ENCODE measurements at places on chromosomes 7 and 10.

DNA sequence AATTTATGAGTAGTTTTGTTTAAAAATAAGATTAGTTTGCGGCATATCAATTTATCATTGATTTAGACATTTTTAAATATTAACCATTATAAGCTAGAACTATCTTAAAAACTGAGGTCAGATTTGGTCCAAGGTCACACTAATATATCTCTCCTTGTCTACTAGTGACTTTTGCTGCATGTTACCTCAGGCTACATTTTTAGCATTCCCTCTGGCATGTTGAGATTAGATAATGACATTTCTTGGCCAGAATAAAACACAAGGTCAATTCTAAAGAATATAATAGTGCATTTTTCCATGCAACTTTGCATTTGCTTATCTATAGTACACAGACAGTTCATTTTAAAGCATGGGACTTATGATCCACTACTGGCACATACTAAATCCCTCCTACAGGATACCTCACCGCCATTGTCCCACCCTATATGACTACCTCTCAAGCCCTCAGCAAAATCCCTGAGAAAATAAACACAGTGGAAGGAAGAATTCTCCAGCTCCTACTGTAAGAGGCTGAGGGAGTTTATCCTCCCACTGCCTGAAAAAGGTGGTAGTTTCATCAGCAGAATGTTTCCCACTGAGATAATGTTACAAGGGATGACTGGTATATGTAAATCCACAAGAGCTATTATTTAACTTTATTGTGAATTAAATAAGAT lies 816.4 kb downstream of the GRM8 start:
- no peak for DNase-seq

- DNase-seq = no peak
Observed at GRCh38 chr10:129219364-129219763, 247.7 kb upstream of the MGMT start.

- no peak for DNase-seq
Observed at GRCh38 chr10:93872375-93873158, 21.2 kb upstream of the SLC35G1 start.

DNA sequence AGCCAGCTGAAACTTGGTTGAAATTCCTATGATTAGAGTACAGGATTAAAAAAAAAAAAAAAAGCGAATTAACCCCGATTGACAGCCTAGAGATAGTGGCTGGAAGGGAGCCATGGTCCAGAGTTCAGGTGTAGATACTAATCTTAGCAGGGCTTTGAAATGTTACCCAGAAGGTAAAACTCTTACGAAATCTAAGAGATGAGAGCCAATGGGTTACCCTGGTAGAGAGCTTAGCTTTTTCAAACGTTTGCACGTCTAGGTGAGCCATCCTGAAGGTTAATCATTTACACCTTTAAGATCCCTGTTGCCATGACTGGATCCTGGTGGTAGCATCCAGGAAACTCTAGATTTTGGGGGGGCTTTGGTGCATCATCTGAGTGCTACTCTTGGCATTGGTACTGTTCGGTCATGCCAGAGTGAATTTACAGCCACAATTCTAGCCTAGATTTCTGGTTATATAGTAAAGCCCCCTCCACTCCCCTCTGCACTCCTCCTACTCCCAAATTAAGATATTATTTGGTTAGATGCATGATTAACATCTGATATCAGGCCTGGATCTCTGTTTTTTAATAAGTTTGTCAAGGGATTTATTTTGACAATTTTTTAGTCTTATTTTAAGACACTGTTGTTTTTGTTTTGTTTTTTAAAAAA lies 1.2 kb downstream of the AGFG2 start:
- no peak for DNase-seq

GRCh38 chr7:147771344-147771743 lies 819.2 kb upstream of the C7orf33 start:
- DNase-seq = no peak

GRCh38 chr10:21526188-21526859 lies 842 bp upstream of the SKIDA1 start:
- no peak for DNase-seq
